ENCODE measurements at places on chromosomes 1 and 21.

- DNase-seq = peak; percentile 75
These were observed at the start of gene SERTAD4 for GRCh38 chr1:210232511-210233215. TSS of gene SERTAD4 (plus strand) at chr1:210232796. CDS start at chr1:210237961, 5,165 bp downstream.

- DNase-seq = no peak
These were observed 10.7 kb downstream of the TMEM81 start for GRCh38 chr1:205073511-205073910.

- no peak for DNase-seq
These were observed 319.6 kb downstream of the RRAGC start for GRCh38 chr1:38539931-38540330.

- peak; percentile 10 for DNase-seq
These were observed 27.4 kb downstream of the DTL start for GRCh38 chr1:212062832-212063438.

DNA sequence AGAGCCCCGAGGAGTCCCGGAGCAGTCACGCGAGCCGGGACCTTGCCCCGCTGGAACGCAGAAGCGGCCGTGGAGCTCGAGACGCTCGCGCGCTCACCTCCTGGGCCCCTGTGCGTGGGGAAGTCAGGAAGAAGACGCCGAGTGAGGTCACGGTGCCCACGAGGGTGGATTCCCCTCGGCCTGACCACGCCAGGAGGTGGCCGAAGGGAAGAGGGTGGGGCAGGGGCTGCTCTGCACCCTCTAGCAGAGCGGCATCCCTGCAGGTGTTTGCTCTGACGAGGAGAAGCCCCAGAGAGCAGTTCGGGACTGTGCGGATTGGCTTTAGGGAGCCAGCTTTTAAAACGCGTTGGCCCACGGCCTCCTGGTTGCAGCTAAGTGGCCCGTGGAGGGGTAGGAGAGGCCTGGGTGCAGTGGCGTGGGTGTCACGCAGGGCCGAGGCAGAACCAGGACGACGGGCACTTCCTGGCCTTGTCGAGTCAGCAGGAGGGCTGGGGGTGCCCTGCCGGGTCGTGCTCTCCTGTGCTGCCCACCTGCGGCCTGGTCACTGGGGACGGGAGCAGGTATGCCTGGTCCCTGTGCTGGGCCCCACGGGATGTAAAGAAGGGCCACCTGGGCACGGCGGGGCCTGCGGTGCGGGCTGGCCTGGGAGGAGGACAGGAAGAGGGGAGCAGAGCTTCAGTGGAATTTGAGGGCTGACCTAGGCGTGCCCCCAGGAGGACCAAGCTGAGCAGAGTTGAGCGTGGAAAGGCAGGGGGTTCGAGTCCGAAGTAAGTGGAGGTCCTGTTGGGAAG is 1.0 kb downstream of the PDXK start:
- DNase-seq = no peak

- no peak for DNase-seq
These were observed 69.2 kb downstream of the OBSCN start for GRCh38 chr1:228276901-228277490.

DNA sequence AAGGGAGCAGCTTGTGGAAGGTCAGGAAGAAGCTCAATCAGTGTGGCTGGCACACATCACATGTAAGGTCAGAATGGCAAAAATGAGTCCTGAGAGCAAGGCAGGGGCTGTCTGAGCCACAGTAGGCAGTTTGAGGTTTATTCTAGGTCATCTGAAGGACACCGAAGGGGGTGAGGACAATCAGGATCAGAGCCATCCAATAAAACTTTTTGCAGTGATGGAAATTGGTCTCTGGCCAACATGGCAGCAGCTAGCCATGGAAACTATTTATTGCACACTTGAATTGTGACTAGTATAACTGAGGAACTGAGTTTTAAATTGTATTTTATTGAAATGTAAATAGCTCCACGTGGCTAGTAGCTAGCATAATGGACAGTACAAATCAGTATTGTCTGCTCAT is 97.0 kb upstream of the CACNA1E start:
- DNase-seq = no peak

DNA sequence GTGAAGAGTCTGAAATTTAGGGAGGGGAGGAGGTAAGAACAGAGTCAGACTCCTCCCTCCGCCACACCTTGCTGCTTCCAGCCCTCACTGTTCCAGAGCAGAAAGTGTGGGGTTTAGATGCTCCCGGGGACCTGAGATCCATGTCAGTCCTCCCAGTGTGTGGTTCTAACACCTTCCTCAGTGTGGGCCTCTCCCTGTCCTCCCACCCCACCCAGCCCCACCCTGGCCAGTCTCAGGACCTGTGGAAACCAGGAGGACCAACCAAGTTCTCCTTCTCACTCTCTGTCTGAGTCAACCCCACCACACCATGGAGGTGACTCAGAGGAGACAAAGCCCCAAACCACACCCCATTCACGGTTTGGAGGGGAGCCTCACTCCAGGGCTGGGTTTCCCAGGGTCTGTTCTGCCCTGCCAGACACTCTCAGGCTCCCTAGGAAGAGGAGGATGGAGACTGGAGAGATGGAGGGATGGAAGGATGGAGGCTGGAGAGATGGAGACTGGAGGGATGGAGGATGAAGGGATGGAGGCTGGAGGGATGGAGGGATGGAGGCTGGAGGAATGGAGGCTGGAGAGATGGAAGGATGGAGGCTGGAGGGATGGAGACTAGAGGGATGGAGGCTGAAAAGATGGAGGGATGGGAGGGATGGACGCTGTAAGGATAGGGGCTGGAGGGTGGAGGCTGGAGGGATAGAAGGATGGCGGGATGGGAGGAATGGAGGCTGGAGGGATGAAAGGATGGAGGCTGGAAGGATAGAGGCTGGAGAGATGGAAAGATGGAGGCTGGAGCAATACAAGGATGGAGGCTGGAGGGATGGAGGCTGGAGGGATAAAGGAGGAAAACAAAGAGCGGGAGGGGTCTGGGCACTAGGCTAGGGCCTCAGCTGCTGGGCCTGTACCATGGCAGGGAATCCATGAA is 100.9 kb upstream of the RUNX3 start:
- no peak for DNase-seq

DNA sequence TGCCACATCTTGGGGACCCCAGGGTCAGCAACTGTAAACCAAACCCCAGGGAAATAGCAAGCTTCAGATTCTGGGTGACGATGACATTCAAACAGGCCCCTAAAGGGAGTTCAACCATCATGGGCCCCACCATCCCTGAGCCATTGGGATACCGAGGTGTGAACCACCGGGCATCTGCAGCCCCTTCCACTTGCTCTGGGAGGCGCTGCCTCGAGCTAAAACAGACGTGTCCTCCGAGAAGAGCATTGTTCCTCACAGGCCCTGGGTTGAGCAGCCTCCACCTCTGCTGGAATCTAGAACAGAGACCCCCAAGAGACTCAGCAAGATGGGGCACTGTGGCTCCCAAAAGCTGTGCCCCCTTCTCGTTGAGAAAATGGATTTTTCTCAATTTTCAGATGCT is 19.0 kb upstream of the EFHD2 start:
- DNase-seq = no peak

- DNase-seq = peak; percentile 49
These were observed 48.2 kb downstream of the NEK2 start for GRCh38 chr1:211627259-211627658.

GRCh38 chr1:33292726-33293340 is 28.1 kb downstream of the A3GALT2 start:
- no peak for DNase-seq

GRCh38 chr1:38085666-38086330 is 39.2 kb upstream of the POU3F1 start:
- DNase-seq = no peak

DNA sequence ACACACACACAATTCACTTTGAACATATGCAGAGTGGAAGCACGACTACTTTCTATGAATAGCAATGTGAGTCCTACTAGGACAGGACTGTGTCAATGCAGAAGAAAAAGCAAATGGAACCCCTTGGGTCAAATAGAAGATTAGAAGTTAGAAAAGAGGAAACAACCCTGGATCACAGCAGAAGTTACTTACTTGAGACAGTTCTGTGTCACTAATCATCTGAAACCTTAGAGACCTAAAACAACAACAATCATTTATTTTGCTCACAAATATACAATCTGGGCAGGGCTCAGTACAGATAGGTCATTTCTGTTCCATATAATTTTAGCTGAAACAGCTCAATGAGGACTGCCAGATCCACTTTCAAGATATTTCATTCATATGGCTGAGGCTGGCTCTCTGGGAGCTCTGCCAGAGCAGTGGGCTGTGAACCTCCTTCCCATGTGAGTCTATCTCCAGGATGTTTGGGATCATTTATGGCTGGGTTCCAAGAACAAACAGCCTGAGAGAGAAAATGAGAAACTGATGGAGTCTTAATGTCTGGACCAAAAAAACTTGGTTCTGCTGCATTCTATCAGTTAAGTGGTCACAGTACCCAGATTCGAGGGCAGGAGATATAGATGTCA is 42.5 kb upstream of the IL10 start:
- peak; percentile 64 for DNase-seq

DNA sequence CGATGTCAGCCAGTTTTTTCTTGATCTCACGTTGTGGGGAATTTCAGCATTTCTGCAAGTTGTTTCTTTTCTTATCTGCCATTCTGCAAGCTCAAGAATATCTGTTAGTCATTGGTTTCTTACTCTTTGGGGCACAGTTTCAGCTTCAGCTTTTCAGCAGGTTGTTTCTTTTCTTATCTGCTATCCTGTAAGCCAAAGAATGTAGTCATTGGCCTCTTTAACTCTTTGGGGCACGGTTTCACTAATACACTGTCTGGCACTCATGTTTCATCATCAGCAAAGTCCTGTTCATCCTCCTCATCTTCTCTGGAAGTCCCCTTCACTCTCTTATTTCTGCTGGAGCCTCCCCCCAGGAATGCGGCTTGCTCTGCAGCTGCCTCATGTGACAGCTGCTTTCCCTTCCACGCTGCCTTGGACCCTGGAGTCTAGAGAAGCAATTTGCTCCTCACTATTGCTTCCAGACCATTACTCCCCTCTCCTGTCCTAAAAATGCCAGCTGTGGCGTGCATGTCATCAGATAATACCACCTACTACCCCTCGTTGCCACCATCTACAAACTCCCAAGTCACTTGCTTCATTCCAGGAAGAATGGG is 67.0 kb upstream of the CACNA1E start:
- DNase-seq = peak; percentile 36

DNA sequence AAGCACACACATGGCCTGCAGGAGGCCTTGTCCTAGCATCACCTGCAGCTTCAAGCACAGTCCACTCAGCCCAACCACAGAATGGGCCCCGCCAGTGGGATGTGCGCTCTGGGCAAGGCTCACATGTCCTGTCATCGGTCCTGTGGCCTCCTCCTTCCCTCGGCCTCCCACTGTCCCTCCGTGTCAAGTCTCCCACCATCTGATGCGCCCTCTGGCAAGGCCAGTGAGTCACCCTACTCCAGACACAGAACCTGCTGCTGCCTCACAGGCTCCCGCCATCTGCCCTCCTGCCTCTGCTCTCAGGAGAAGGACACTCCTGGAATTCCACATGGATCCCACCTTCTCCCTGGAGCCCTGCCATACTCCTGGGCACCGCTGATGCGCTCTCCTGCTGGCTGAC is 14.2 kb downstream of the KCNAB2 start:
- DNase-seq = no peak

DNA sequence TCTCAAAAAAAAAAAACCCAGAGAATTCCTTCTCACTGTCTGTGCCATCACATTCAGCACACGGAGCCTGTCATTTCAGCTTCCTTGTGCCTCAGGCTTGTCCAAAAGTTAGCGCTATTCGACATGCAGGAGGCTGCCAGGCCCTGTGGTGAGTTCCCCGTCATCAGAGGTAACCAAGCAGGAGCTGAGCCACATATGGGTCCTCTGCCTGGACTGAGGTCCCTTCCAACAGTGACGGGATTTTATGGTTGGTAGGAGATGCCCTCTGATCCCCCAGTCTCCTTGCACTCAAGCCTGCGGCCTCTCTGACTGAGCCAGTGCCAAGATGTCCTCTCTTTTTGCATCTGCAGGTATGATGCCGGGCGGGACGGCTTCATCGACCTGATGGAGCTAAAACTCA is 12.7 kb upstream of the CTRC start:
- DNase-seq = no peak

DNA sequence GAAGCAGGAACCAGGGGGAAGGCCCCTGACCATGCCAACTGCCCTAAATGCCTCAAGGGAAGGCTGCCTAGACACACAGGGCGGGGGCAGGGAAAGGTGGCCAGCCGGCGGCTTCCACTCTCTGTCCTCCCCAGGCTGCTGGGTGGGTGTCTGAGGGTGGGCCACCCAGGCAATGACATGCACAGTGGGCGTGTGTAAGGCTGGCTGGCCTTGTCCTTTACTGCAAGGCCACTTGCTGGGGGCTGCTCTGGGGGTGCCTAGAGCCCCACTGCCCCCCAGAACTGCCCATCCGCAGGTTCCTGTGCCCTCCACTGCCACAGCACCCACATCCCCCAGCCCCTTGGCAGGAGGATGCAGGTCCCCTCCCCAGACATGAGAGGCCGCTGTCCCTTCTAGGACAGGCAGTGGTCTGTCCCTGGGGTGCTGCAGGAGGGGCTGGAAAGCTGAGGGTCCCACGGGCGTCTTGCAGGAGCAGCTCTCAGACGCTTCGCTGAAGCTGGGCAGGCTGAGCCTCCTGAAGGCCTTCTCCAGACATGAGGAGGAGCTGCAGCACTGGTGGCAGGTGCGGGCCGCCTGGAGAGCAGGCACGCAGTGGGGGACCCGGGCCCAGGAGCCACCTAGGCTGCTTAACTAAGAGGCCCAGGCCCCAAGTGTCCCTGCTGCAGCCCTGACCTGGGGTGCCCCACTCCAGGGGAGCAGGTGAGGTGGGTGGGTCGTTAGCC is 10.1 kb downstream of the CCDC27 start:
- DNase-seq = no peak

- no peak for DNase-seq
These were observed 403 bp downstream of the CCNL2 start for GRCh38 chr1:1398677-1399186.

DNA sequence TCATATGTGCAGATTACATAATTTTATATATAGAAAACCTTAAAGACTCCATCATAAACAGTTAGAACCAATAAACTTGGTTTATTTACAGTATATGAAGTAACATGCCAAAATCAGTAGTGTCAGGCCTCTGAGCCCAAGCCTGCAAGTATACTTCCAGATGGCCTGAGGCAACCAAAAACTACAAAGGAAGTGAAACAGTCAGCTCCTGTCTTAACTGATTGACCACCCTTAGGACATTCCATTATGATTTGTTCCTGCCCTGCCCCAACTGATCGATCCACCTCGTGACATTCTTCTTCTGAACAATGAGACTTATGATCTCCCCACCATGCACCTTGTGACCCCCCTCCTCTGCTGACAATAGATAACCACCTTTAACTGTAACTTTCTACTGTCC is 630.3 kb downstream of the AMY1C start:
- DNase-seq = no peak

GRCh38 chr1:222600281-222600680 is 10.5 kb upstream of the TAF1A start:
- no peak for DNase-seq

DNA sequence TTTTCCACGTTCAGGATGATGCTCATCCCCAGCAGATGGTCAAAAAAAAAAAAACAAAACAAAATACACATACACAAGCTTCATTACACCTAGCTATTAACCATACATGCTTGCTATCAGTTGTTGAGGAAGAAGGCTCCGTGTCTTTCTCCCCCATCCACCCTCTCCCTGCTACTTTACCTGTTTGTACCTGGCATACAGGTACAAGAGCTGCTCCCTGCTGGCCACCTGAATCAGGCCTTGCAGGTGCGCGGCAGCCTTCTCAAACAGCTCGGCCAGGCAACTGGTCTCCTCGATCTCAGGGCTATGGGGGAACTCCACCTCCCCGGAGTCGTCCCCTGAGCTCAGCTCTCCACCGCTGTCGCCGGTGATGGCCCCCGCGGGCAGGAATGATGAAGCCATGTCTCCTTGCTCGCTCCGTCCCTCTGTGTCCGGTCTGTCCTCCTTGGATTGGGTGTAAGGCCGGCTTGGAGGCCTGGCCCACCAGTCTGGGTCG is 464 bp downstream of the ACBD6 start:
- DNase-seq = no peak
